Cerebellum (tissue), 4 donors: ENCODE measurements at places on chromosomes 1 and 21. TPM values are rescaled to one million over a fixed set of nuclear protein-coding genes. Genes with fewer than 3 reads are reported as not detected.

The HES4 gene
- 14.9 TPM for total RNA-seq

The CLCA2 gene
- not detected for total RNA-seq

The SYT14 gene
- total RNA-seq: 49.5 TPM

The HMGCL gene
- 9.8 TPM for total RNA-seq

The TEDDM1 gene
- total RNA-seq: not detected

The MAP10 gene
- total RNA-seq: 4.4 TPM

The TMEM82 gene
- total RNA-seq: not detected

The EPHA2 gene
- 2.3 TPM for total RNA-seq

The KPRP gene
- not detected for total RNA-seq

The TRAF5 gene
- 19.5 TPM for total RNA-seq

The CIART gene
- 4.4 TPM for total RNA-seq

The RNU1-3 gene
- 40,842 TPM for total RNA-seq

The TMEM269 gene
- total RNA-seq: 0.64 TPM

The PIK3R3 gene
- 58.9 TPM for total RNA-seq

The IQGAP3 gene
- 6.3 TPM for total RNA-seq

The ATXN7L2 gene
- 5.6 TPM for total RNA-seq

The NPPB gene
- not detected for total RNA-seq

The HSD3B1 gene
- total RNA-seq: not detected

The ECM1 gene
- total RNA-seq: 1.9 TPM

The TTC39A gene
- 7.0 TPM for total RNA-seq

The DMRTA2 gene
- total RNA-seq: not detected

The RASAL2 gene
- total RNA-seq: 53.1 TPM

The ZNF695 gene
- 11.9 TPM for total RNA-seq

The ASAP3 gene
- 16.2 TPM for total RNA-seq

The FCGR3B gene
- total RNA-seq: 0.36 TPM

The CHAF1B gene
- 2.5 TPM for total RNA-seq

The DIO1 gene
- not detected for total RNA-seq

The SLC45A1 gene
- total RNA-seq: 4.2 TPM

The NRIP1 gene
- total RNA-seq: 98.4 TPM

The RERE gene
- total RNA-seq: 578 TPM

The KCNE1 gene
- total RNA-seq: 0.64 TPM

The CHIT1 gene
- total RNA-seq: 1.5 TPM

The ITLN2 gene
- total RNA-seq: not detected

The SLFNL1 gene
- 3.4 TPM for total RNA-seq

The MECR gene
- total RNA-seq: 18.9 TPM

The KCNA2 gene
- total RNA-seq: 14.4 TPM

The LMX1A gene
- total RNA-seq: 13.3 TPM

The CELA3B gene
- total RNA-seq: not detected

The C1orf21 gene
- total RNA-seq: 25.1 TPM

The VASH2 gene
- total RNA-seq: 52.3 TPM

The LCE2B gene
- not detected for total RNA-seq

The GLIS1 gene
- total RNA-seq: 0.27 TPM

The SPATA21 gene
- not detected for total RNA-seq

The COL11A1 gene
- 35.0 TPM for total RNA-seq

The SLC16A4 gene
- total RNA-seq: 20.8 TPM

The TNFRSF9 gene
- total RNA-seq: not detected

The LAPTM5 gene
- 7.8 TPM for total RNA-seq

The PDC gene
- not detected for total RNA-seq

The CCDC30 gene
- 22.2 TPM for total RNA-seq

The COL6A1 gene
- total RNA-seq: 88.8 TPM

The TMEM240 gene
- total RNA-seq: 8.8 TPM

The RGS18 gene
- 0.82 TPM for total RNA-seq

The CYP4A22 gene
- total RNA-seq: 0.27 TPM

The ATAD3A gene
- total RNA-seq: 8.7 TPM

The AIRE gene
- 0.09 TPM for total RNA-seq

The TMPRSS15 gene
- total RNA-seq: 0.18 TPM

The HES3 gene
- total RNA-seq: not detected
